NK-92 treated with Interleukin-12 subunit alpha and Interleukin-12 subunit beta, amount 100 ng/mL, for 24 hours (cell line): ENCODE measurements at places on chromosomes 11 and 22.

- DNase-seq, result no peak
Observed at GRCh38 chr22:36797911-36798673, 18.7 kb downstream of the PVALB start.

GRCh38 chr11:110951037-110951949 is 239.1 kb upstream of the ARHGAP20 start:
- DNase-seq, result no peak

GRCh38 chr11:117819096-117820040 is 5.2 kb downstream of the FXYD2 start:
- peak; percentile 62 for DNase-seq

GRCh38 chr22:36191106-36191836 is 10.3 kb downstream of the APOL4 start:
- DNase-seq, result no peak

GRCh38 chr11:27477243-27477642 is 4.7 kb upstream of the LGR4 start:
- no peak for DNase-seq

GRCh38 chr22:46226577-46226976 is 23.5 kb downstream of the CDPF1 start:
- no peak for DNase-seq

GRCh38 chr11:36212564-36213392 is 76.4 kb downstream of the COMMD9 start:
- DNase-seq, result no peak

DNA sequence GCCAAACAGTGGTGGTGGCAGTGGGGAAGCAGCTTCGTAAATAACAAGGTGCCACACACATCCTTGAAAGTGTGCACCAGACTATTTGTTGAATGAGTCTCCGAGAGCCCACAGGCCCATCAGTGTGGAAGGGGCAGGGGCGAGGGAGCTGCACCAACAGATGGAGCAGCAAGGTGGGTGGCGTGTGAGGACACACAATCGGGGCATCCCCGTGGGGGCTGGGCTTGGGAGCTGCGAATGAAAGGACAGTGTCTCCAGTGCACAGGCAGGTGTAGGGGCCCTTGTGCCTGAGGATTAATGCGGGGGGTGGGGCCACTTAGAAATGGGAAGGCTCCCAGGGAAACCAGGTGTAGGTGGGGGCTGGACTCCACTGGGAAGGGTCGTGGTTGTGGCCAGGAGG is 2.8 kb downstream of the NRXN2 start:
- DNase-seq, result no peak

GRCh38 chr11:108758458-108758857 is 93.6 kb downstream of the DDX10 start:
- DNase-seq, result no peak

- DNase-seq, result no peak
Observed at GRCh38 chr11:57735619-57736298, 5.5 kb upstream of the SELENOH start.

- no peak for DNase-seq
Observed at GRCh38 chr11:68282141-68282860, 10.5 kb upstream of the C11orf24 start.

GRCh38 chr11:35274909-35275785 is 136.2 kb downstream of the CD44 start:
- no peak for DNase-seq

GRCh38 chr11:25432376-25432775 is 899.6 kb upstream of the ANO3 start:
- DNase-seq, result no peak

- no peak for DNase-seq
Observed at GRCh38 chr22:28029201-28029948, 110.3 kb upstream of the PITPNB start.

GRCh38 chr11:131614631-131615030 is 244.2 kb downstream of the NTM start:
- no peak for DNase-seq

DNA sequence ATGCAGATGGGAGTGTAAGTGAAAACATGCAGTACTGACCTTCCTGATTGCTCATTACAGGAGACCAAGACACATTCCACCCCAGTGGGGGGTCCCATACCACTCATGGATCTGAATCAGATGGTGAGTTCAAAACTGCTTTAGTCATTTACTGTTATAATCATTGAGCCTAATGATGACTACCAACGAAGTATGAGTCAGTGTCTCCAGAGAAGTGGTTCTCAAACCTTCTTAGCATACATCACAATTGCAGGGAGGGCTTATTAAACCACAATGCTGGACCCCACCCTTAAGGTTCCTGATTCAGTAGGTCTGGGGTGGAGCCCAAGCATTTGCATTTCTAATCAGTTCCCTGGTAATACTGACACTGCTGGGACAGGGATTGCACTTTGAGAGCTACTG is 75.8 kb downstream of the CD44 start:
- no peak for DNase-seq

DNA sequence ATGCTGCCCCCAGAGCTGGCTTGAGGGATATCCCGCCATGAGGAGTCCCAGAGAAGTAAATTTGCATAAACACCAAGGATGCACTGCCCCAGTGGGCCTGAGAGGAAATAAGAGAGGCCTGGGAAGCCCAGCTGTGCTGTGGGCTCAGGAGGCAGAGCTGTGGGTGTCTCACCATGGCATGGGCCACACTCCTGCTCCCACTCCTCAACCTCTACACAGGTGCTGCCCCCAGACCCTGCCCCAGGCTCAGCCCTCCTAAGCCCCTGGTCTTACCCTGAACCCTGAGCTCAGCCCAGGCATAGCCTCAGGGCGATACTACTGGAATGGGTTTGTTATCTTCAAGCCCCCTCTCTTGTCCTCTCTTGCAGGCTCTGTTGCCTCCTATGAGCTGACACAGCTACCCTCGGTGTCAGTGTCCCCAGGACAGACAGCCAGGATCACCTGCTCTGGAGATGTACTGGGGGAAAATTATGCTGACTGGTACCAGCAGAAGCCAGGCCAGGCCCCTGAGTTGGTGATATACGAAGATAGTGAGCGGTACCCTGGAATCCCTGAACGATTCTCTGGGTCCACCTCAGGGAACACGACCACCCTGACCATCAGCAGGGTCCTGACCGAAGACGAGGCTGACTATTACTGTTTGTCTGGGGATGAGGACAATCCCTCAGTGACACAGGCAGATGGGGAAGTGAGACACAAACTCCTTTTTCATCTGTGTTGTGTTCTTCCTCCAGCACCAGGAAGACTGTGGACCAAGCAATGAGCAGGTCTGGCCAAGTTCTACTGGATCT is 59.9 kb downstream of the GGTLC2 start:
- DNase-seq, result no peak

- DNase-seq, result no peak
Observed at GRCh38 chr11:109819410-109819809, 273.8 kb upstream of the ZC3H12C start.

DNA sequence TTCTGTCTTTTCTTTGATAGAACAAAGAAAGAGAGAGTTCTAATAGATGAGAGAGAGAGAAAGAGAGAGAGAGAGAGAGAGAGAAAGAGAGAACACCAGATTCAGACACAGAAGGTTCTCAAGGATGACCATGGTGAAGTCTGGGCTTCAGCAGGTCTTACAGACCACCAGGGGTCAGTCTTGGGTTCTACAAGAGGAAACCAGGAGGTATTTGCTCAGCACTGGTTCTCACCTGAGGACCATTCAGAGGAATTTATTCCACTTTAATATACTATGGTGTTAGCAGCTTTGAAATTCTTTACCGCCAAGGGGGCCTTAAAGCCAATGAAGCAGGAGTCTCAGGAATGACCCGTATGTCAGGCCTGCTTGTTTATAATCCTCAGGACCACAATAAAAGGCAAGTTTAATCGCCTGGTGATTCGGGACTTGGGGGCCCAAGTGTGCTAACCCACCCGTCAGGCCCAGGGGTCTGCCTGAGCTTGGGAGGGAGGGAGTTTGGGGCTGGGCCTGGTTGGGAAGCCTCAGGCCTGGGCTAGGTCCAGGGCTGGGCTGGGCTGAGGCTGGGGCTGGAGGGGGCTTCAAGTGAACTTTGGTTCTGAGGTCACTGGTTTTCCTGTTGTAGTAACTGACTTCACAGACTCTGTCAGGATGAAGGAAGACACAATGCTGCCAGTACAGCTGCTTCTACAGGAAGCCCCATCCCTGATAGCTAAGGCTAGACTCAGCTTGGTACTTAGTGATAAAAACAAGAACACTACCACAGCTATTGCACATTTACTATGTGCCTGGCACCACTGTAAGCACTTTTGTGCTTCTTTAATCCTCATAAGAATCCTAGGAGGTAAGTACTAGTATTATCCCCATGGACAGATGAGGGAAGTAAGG is 179.2 kb upstream of the ZBED5 start:
- DNase-seq, result no peak

GRCh38 chr11:93198215-93198845 is 539 bp upstream of the SLC36A4 start:
- no peak for DNase-seq

DNA sequence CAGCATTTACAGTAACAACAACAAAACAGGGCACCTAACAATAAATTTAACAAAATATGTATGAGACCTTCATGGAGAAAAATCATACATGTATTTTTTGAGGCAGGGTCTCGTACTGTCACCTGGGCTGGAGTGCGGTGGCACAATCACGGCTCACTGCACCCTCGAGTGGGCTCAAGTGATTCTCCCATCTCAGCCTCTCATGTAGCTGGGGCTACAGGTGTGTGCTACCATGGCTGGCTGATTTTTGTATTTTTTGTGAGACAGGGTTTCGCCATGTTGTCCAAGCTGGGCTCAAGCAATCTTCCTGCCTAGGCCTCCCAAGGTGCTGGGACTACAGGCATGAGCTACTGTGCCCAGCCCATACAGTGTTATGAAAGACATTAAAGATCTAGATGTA is 278.1 kb downstream of the SWAP70 start:
- no peak for DNase-seq

GRCh38 chr11:133946541-133947318 is 10.0 kb downstream of the IGSF9B start:
- no peak for DNase-seq

DNA sequence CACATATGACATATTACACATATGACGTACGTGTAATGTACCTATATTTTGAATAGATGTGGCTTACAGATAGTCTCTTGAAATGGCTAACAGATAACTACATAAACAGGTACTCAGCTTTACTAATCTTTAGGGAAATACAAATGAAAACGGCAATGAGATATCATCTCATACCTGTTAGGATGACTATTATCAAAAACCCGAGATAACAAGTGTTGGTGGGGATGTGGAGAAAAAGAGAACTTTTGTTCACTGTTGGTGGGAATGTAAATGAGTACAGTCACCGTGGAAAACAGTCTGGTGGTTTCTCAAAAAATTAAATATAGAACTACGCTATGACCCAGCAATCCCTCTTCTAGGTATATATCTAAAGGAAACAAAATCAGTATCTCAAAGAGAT is 247.6 kb downstream of the ETS1 start:
- no peak for DNase-seq

DNA sequence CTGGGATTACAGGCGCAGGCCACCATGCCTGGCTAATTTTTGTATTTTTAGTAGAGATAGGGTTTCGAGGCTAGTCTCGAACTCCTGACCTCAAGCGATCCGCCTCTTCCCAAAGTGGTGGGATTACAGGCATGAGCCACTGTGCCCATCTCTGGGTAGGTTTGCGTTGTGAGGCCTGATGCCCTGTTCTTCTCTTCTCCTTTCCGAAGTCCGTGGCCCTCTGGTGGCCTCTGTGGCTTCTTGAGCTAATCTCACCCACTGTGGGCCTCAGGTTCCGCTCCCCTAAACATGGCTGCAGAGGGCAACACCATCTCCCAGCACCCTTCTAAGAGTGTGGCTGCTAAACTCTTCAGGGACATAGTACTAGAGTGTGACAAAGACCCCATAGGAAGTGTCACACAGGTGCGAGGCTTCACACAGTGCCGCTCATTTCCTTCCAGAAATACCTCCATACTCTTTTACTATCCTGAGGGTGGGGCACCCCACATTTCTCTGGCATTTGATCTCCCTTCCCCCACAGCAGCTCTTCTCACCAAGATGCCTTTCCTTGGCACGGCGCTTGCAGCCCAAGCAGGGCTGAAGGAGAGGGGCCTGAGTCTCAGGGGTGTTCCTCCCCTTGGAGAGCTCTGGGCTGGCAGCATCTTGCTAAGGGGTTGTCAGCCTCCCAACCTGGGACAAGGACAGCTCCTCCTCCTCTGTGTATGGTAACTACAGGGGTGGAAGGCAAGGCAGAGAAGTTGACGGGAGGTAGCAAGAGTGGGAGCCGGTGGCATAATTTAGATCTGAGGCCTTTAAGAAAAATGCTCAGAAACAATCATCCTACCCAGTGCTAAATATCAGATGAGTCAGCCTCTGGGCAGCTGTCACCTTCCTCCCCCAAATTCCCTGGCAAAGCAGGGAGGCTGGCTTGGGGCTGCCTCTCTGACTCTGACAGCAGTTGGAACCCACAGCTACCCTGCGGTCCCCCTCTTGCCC is 6.1 kb downstream of the THY1 start:
- DNase-seq, result no peak

- no peak for DNase-seq
Observed at GRCh38 chr11:71372693-71373657, 75.2 kb downstream of the DHCR7 start.

GRCh38 chr11:122803716-122804115 is 34.6 kb upstream of the CRTAM start:
- no peak for DNase-seq

DNA sequence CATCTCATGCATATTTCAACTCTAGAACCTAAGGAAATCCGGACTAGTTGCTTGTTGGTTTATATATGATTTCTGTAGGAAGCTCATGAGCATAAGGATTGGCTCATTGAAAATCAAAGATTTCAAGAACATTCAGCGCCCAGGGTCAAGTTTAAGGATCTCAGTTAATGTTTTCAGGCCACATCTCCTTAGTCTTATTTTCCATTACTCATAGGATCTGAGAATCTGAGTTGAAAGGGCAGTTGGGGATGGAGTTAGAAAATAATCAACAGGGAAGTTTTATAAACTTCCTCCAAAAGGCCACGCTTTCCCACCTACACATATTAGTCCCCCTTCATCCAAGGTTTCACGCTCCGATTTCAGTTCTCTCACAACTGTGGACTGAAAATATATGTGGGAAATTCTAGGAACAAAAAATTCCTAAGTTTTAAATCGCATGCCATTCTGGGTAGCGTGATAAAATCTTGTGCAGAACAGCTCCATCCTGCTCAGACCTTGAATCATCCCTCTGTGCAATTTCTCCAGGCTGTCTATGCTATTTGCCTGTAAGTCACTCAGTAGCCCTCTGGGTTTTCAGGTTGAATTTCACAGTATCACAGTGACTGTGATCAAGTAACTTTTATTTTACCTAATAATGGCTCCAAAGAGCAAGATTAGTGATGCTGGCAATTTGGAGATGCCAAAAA is 160.2 kb downstream of the KIRREL3 start:
- no peak for DNase-seq

GRCh38 chr22:48906216-48906835 is 921.3 kb downstream of the BRD1 start:
- DNase-seq, result no peak
